ENCODE measurements at places on chromosomes 12 and 14.
A peak's percentile ranks its signal among the peaks of the same experiment; 100 is the strongest.

- no peak for DNase-seq
Observed at GRCh38 chr12:66063916-66064315, 66.6 kb downstream of the LLPH start.

DNA sequence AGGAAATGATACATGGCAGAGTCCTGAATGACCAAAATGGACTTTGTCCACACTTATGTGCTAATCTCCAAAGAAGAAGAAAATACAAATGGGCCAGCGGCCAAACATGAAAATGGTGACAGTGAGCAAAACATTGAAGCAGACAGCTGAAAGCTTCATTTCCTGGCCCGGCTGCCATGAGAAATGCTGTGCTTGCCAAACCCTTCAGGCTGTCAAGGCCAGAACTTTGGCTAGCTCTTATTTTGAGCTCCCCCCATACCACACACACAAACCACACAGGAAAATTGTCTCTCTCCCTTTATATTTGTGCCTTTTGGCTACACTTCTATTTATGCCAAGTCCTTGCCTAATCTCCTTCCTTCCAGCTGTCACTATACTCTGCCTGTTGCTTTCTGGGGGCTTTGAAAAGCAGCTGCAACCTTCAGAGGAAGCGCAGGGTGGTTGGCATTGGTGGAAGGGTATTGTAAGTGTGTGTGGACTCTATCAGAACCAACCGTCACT, 323.8 kb downstream of the RAD51B start:
- DNase-seq, result no peak

DNA sequence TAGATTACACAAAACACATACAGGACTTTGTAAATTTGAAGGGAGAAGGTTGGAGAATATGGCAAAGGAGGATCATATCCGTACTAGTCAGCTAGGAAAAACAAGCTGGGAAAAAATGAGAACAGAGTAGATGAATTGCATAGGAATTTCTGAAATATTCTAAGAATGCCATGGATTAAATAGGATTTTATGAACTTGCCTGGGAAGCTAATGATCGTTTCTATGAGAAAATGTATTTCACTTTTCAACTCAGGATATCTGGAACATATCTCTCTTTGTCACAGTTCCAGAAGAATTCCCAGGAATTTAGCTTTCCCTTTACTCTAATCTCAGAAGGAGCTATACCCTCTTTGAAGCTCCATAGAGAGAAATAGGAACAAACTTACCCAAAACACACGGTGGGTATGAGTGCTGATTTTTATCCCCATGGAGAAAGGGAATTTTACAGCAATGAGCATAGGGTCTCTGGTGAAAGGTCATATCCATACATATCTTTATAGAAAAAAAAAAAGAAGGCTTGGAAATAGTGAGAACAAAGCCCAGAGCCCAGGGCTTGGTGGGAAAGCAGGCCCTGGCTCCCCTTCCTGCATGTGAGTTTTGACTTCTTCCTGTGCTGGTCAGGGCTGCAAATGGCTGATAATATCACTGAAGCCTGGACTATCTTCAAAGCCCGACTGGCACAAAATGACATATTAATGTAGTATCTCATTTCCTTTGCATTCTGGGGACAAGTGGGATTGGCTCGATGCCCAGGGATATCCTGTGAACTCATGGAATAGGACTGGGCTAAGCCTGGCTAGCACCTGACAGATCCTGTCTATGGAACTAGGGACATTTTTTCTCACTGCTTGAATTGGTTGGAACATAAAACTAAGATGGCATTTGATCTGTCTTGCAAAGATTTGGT, 136.3 kb downstream of the AEBP2 start:
- peak; percentile 5 for DNase-seq

DNA sequence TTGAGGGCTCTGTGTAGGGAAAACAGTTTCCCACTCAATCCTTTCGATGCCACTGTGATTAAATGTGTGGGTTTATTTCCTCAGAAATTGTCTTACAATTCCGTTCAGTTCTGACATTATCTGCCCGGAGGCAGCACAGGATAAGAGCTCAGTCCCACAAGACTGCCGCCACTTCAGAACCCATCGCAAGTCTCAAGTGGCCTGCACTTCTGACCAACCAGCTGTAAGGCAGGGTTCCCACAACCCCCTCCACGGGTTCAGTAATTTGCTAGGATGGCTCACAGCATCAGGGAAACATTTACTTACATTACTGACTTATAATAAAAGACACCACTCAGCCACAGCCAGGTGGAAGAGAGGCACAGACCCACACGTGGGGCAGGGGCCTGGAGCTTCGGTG, 17.2 kb downstream of the BDKRB2 start:
- DNase-seq, result no peak

GRCh38 chr12:63779498-63780481, at the start of gene RXYLT1:
Gene RXYLT1, plus strand, starts transcription at chr12:63779909. Its CDS starts 52 bp downstream, at chr12:63779961.
- DNase-seq, result peak; percentile 82

DNA sequence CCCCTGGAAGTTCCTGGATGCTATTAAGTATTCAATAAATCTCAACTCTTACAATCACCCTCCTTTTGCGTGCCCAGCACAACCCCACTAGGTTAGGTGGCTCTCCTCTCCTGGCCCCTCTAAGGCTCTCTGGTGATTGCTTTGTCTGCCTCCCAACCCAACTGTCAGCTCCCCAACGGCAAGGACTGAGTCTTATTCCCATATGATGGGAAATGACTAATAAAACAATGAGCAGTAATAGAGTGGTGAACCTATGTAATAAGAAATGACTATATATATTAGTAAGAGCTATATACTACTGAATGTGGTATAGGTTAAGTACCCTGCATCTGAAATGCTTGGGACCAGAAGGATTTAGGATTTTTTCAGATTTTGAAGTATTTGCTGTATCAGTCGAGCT, 8.1 kb downstream of the APPL2 start:
- DNase-seq, result no peak

- DNase-seq, result no peak
Observed at GRCh38 chr12:47762850-47763465, 4.3 kb upstream of the RAPGEF3 start.

- DNase-seq, result no peak
Observed at GRCh38 chr12:20127413-20127812, 240.9 kb upstream of the PDE3A start.

DNA sequence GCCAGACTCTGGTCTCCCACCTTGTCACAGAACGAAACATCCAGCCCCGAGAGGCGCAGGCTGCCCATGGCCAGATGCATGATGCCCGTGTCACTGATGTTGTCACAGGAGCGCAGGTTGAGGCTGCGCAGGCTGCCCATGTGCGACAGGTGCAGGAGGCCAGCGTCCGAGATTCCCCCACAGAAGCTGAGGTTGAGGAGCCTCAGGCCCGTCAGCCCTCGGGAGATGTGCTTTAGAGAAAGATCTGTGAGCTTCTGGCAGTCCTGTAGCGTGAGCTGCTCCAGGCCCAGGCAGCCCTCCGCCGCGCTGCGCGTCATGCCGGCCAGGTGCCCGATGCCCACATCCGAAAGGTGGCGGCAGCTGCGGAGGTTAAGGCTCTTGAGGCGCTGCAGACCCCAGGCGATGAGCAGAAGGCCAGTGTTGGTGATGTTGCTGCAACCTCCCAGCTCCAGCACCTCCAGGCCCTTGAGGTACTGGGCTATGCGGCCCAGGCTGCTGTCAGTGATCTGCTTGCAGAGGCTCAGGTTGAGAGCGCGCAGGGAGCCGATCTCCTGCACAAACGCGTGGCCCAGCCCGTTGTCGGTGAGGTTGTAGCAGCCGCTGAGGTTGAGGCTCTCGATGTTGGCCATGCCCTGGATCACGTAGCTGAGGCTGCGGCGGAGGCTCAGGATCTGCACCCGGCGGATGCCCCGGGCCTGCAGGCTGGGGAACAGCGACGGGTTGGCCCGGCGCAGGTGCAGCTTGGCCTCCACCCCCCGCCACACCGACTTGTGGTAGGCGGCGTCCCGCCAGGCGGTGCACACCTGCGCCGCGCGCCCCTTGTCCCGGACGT, 991 bp downstream of the FBXL14 start:
- DNase-seq, result no peak

- DNase-seq, result no peak
Observed at GRCh38 chr12:5479761-5480160, 47.9 kb downstream of the NTF3 start.

DNA sequence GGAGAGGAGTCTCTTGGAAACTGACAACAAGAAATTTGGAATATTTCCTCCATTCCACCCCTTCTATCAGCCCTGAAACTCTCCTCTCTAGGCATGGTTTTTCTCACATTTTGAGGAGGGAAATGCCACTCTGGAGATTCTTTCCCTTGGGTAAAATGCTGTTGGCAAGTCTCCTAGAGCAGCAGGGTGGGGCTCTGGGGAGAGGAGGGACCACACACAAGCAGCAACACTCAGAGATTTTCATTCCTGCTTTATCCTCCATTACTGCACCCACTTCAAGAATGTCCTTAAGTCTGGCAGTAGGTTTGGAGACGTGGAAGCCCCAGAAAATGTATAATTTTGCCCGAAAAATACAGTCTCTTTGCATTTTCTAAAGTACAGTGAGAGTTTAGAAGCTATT, 130.8 kb upstream of the FLRT2 start:
- DNase-seq, result no peak

DNA sequence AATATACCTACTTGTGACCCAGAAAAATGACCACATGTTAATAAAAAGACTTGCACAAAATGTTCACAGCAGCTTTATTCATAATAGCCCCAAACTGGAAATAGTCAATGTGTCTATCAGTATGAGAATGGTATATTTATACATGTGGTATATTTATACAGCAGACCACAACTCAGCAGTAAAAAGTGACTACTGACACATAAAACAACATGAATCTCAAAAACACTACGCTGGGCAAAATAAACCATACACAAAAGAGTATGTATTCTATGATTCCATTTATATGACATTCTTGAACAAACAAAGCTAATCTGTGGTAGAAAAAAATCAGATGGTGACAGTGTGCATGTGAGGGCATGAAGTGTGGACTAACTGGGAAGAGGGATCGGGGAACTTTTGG, 35.1 kb downstream of the ARF6 start:
- DNase-seq, result no peak

DNA sequence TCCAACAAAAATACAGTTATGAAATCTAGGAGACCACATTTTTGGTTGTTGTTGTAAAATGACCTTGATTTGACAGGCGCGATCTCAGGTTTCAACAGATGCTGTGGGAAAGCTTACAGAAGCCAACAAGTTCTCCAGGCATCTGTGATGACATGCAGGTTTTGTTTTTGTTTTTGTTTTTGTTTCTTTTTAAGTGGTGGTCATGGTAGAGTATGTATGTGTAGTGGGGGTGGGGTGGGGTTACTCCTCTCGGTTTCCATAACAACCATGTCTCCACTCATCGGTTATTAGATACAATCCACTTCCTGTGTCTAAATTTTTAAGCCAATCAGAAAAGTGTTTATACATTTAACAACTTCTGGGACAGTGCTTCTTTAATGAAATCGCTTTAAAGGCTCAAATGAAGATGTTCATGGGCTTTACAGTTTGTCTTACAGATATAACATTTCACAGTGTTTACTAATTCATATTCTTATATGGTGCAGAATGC, 199.9 kb upstream of the FOXN3 start:
- no peak for DNase-seq

DNA sequence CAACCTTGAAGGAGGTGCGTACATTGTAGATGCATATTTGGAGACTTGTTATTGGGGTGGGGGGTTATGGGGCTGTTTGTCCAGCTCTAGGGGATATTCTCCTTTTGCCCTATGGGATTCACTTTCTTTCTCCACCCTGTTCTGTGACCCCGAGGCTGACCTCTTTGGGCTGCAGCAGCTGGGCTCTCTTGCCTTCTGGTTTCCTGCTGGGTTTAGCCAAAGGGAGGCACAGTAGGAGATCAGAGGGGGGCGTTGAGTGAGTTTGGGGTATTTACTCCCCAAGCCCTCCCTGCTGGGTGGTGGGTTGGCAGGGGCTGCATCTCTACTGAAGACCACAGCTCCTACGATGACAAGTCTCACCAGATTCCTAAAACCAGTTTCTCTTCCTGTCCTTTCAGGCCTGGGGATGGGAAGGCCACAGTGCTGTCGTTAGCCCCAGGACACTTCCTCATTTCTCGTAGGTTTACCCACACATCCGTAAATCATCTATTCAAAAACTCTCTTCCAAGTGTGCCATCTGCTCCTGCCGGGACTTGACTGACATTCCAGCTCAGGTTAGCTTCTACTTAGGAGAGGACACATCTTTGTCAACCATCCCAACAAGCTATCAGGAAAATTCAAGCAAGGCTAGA, 127.1 kb downstream of the TMEM30B start:
- DNase-seq, result no peak

- DNase-seq, result peak; percentile 2
Observed at GRCh38 chr12:110002676-110003515, 3.7 kb downstream of the ANKRD13A start.

DNA sequence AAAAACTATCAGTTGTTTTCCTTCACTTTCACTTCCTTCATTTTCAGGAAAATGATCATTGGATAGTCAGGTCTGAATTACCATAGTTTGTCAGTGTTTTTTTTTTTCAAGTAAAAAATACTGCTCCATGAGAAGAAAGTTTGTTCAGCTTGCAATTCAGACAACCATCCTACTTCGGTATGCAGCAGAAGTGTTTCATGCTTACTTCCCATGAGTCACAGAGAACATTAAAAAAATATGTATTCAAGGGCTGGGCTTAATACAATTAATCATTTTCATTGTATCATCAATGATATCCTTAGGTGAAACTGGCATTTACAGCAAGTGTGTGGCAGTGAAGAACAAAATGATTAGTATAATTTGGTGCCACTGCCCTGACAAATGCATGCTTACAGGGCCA, 21.6 kb downstream of the PYM1 start:
- no peak for DNase-seq

DNA sequence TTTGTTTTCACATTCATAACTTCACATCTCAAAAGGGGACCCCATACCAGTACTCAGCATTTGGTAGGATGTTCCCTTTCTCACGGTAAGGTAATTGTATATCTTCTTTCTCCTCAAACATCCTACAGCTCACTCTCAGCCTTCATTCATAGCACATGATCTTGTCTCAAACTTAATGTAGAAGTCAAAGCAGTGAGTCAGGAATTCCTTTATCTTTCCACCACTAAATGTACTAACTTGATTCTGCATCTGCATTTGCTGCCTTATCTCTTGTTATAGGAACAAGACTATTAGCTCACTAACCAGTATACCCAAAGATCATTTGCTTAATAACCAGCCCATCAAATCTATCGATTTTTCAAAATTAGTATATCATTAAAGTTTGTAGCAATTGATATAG, 22.9 kb downstream of the CPSF2 start:
- no peak for DNase-seq

DNA sequence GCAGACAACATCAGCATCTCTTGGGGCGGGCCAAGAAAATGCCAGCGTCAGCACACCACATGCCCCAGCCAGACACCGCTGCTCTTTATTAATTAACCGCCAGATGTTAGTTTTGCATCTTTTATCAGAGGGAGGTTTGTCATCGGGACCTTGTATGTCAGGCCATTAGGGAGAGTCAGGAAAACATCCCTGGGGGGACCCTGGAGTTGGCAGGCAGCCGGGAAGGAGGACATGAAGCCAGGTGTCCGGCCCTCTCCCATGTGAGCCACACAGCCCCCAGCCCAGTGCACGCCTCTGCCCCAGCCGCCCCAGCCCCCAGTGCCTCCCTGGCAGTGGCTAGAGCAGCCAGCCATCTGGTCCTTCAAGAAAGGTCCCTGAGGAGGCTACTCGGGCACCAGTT, 56.9 kb upstream of the FAM222A start:
- DNase-seq, result no peak

GRCh38 chr12:5185435-5186069, 141.9 kb downstream of the KCNA5 start:
- DNase-seq, result no peak

GRCh38 chr14:104827177-104828055, 26.5 kb downstream of the ZBTB42 start:
- peak; percentile 10 for DNase-seq

GRCh38 chr12:24349051-24349799, 399.8 kb upstream of the SOX5 start:
- DNase-seq, result no peak

Measured in kidney glomerular epithelial cell (primary cell).